ENCODE measurements at places on chromosomes 1 and 21. TPM values are rescaled to one million over a fixed set of nuclear protein-coding genes. Genes with fewer than 3 reads are reported as not detected.

Gene CRABP2
- total RNA-seq: not detected

Gene GBP2
- 3.7 TPM for total RNA-seq

Gene SLFNL1
- total RNA-seq: not detected

Gene GCSAML
- total RNA-seq: not detected

Gene RGSL1
- not detected for total RNA-seq

Gene ZSCAN20
- total RNA-seq: 8.3 TPM

Gene LCE1A
- total RNA-seq: not detected

Gene TBX15
- total RNA-seq: not detected

Gene OR2M5
- total RNA-seq: not detected

Gene SLAMF8
- total RNA-seq: not detected

Gene LCA5L
- total RNA-seq: 2.6 TPM

Gene TESK2
- total RNA-seq: not detected

Gene TMEM201
- 9.4 TPM for total RNA-seq

Gene KLF17
- not detected for total RNA-seq

Gene UMODL1
- total RNA-seq: not detected

Gene NKAIN1
- 0.54 TPM for total RNA-seq

Gene SIPA1L2
- 10.7 TPM for total RNA-seq

Gene OR2L3
- not detected for total RNA-seq

Gene SRM
- 34.3 TPM for total RNA-seq

Gene COL18A1
- 838 TPM for total RNA-seq

Gene CLIC4
- 29.5 TPM for total RNA-seq

Gene CD5L
- not detected for total RNA-seq

Gene GOLT1A
- total RNA-seq: 8.5 TPM

All from Caki2 (cell line).